ENCODE measurements at places on chromosomes 4 and X.

- DNase-seq: no peak
These were observed 2595.9 kb downstream of the PCDH7 start for GRCh38 chr4:33316033-33316432.

DNA sequence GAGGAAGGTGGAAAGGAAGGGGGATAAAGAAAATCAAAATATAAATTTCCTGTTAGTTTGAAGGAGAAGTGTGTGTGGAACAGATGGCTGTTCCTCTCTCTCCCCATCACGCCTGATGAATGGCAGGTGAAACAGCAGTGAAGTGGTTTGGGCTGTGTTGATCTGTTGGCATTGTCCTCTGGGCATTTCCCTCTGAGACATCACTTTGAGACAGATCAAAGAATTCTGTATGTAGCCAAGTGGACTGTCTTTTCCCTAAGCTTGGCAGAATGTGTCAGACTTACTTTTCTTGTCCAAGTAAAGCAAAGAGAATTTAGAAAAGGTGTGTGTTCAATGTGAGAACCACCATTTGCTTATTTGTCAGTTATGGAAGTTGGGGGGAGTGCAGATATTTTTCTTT is 47.5 kb downstream of the SEPTIN11 start:
- DNase-seq: peak; percentile 67

DNA sequence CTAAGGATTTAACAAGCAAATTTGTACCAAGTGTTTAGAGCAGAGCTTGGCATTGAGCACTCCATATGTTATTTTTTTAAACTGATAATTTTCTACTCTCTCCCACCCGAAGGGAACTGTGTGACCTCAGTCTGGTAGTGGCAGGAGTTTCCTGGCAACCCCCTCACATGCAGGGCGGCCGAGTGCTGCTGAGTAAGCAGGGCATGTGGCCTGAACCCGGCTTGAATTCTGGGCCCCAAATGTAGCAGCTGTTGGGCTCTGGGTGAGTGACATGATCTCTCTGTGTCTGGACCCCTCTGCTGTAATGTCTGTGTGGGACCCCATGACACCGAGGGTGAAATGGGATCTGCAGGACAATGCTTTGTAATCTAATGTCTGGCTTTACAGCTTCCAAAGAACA is 13.6 kb upstream of the C4orf50 start:
- no peak for DNase-seq

DNA sequence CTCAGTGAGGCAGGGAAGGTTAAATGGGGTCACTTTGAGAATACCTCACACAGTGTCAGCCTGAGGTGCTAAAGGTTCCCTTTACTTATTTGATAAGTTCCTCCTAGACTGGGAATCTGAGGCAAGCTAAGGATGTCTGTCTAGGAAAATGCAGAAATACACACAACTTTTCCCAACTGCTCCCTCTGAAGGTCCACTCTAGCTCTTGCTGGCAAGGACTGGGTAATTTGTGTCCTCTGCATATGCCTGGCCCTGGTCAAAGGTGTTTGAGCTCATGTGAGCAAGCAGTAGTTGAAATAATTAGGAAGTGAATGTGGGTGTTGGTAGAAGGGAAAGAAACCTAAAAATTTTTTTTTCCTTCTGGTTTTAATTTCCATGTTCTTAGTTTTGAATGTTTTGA is 21.3 kb downstream of the TXLNG start:
- DNase-seq: peak; percentile 2

DNA sequence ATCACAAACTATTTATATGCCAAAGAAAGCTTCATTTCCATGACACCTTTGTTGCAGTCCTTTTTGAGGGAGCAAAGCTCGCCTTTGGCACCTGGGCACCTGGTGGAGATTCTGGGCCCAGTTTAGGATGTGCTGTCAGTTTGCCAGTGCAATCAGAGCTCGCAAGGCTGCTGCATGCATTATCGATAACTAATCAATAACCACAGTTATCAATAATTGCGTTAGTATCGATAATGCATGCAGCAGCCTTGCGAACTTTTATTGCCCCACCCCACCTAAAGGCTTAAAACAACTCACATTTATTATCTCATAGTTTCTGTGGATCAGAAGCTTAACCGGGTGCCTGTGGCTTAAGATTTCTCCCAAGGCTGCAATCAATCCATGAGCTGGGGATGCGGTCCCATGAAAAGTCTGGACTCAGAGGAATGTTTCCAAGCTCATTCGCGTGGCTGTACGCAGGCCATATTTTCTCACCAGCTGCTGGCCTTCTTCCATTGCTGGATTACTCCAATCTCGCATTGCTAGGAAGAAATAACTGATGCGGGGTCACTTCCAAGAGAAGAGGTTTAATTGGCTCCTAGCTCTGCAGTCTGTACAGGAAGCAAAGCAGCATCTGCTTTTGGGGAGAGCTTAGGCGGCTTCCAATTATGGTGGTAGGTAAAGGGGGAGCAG is 6.2 kb upstream of the AFAP1 start:
- DNase-seq: no peak

DNA sequence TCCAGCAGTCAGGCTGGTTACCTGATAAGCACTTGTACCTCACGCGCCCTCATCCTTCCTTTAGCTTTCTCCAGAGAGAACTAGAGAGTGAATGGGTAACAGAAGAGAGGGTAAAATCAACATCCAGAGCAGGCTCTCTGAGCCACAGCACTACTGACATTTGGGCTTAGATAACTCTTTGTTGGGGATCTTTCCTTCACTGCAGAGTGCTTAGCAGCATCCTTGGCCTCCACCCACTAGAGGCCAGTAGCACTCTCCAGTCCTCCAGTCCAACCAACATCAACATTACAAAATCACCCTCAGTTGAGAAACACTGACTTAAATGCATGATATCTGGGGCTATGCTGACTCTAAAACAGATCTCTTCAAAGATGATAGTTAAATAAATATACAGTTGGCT is 220.7 kb downstream of the TACR3 start:
- DNase-seq: no peak

DNA sequence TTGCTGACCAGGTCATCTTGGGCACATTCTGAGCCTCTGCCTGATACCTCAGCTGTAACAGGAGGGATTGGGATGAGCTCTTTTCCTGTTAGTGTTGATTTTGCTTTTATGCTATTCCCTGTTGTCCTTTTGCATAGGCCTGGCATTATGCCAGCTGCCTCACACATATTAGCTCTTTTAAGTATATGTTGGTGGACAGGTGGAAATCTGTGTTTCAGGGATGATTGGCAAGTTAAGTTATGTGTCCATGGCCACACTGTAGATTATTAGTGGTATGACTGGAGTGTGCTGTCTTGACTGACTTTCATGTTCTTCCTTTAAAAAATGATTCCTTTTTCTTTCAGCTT is 28.9 kb downstream of the NSD2 start:
- DNase-seq: no peak

DNA sequence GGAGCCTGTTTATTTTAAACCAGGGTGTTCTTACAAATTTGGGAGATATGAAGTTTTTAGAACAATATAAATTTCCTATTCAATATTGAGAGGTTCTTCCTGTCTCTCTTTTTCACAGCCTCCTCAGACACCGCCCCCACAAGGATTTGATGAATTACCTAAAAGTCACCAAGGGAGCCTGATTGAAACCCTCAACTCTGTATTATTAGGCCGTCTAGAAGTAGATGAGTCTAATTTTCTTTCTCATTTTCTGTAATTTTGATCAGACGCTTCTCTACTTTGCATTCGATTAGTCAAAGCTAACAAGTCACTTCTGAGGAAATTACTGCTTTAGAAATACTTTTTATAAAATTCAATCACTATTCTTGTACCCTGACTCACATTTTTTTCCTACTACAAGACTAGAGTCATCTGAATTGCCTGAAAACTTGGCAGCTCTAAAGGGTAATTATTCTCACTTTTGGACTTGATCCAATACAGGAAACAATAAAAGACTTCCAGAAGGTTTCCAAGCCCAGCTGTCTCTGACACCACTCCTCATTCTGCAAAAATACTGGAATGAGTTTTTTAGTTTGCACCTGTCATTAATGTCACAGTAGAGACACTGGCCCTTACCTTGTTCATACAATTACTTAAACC is 111.2 kb downstream of the ELOVL6 start:
- DNase-seq: peak; percentile 16

GRCh38 chr4:159110961-159111360 is 8.1 kb downstream of the RAPGEF2 start:
- no peak for DNase-seq

GRCh38 chr4:145497199-145498149 is 15.8 kb downstream of the SMAD1 start:
- DNase-seq: no peak

GRCh38 chr4:100954046-100954445 is 393.3 kb downstream of the PPP3CA start:
- no peak for DNase-seq

GRCh38 chr4:95549246-95550114 is 707 bp upstream of the UNC5C start:
- peak; percentile 20 for DNase-seq

DNA sequence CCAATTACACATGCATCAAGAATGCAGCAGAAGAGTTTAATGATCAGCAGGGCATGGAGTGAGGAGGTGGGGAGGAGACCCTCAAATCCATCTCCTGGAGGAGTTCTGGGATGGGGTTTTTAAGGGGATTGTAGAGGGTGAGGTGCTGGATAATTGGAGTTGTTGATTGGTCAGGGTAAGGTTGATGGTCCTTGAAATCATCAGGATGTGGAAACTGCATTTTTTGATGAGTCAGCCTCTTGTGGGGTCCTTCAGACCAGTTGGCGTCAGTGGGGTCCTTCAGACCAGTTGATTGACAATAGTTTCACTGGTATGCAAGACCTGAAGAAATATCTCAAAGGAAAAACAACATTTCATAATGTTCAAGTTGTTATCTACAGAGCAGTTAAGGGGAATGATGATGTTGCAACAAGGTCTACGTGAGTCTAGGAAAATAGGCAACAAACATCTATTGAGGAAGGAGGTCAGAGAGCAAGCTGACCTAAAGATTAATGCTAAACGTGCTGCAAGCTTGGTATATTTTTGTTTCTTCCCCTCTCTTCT is 88.3 kb downstream of the NRK start:
- DNase-seq: no peak

GRCh38 chr4:96952610-96953009 is 1112.7 kb downstream of the PDHA2 start:
- no peak for DNase-seq

GRCh38 chr4:3035249-3035648 is 39.1 kb downstream of the HTT-AS start:
- no peak for DNase-seq

- no peak for DNase-seq
These were observed 46.5 kb downstream of the MAGEA1 start for GRCh38 chrX:153225438-153226098.

DNA sequence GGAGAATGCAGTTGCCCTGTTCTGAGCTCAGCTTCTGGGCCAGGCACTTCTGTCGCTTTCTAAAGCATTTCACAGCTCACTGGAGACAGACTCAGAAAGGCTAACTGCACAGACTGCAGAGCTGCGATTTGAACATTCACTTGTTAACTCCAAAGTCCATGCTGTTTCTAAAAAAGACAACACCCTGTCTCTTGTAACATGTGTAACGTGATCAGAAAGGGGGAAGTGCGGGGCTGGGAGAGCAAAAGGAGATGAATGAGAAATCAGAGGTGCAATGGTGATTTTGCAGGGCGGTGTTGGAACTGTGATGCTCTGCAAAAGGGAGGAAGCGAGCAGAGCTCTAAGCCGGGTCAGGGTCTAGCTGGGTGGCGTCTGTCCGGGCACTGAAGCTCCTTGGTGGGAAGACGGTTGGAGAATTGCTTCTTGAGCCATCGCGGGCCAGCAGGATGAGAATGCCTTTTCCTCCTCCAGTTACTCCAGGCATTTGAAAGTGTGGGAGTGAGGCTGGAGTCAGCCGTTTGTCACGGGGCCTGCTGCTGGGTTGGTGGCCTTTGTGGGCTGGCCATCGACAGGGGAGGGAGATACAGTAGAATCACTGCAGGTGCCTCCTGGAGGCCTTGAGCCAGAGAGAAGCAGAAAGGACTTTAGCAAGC is 20.3 kb downstream of the TBC1D14 start:
- DNase-seq: no peak

DNA sequence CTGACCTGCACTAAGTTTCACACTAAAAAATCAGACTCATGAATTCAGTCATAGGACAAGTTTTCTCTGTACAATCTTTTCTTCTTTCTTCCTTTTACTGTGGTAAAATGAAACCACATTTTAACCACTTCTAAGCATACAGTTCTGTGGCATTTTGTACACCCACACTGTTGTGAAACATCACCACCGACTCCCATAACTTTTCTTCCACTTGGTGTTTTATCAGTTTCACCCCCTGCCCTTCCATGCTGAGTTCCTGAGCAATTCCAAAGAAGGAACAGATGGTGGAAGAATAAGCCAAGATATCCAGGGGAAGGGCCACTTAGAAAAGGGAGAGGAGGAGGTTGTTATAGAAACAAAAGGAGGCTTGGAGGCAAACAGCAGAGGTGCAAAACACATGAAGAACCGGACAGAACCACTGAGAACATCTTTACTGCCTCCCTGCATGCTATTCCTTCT is 22.6 kb downstream of the SLC25A4 start:
- no peak for DNase-seq

DNA sequence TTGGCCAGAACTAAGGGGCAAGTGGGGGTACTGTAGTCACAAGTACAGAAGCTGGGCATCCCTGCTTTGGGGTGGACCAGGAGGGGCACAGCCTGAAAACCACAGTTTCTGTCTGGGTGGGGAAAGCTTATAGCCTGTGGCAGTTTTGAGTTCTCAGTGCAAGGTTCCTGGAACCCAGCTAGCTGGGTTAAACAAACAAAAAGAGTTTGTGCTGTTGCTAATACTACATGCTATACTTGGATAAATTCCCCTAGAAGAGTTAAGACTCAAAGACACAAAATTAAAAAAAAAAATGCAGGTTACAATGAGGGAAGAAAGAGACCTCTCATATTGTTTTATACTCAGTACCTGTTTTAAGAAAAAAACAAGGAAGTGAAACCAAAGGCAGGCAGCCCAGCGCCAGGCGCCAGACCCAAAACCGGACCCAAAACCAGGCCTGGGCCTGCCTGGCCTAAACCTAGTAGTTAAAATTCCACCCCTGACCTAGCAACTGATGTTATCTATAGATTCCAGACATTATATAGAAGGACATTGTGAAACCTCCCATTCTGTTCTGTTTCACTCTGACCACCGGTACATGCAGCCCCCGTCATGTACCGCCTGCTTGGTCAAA is 50.8 kb downstream of the SLC2A9 start:
- DNase-seq: no peak

DNA sequence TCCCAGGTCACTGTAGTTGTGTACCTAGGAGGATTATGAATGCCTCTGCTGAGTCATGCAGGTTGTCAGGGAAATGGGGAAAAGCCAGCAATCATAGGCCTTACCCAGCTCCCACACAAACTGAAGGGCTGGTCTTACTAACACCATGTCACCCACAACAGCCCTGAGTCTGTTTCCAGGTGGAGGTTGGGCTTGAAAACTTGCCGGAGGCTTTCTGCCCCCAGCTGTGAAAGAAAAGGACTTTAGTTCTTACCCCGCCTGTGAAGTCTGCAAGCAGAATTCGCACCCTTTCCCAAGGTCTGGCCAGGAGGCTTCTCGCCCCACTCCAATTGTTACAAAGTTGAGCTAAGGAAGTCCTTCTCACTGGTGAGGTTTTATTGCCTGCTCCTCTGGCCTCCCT is 143.9 kb downstream of the RPS6KA6 start:
- DNase-seq: no peak
